Lower lobe of right lung (tissue), 2 donors: ENCODE measurements at places on chromosomes 3 and 15. TPM values are rescaled to one million over a fixed set of nuclear protein-coding genes. Genes with fewer than 3 reads are reported as not detected.

The RYK gene
- 46.3 TPM for total RNA-seq

The OXSM gene
- 7.8 TPM for total RNA-seq

The ADPGK gene
- total RNA-seq, result 87.1 TPM

The CCDC54 gene
- not detected for total RNA-seq

The MRPS22 gene
- total RNA-seq, result 35.6 TPM

The FAM81A gene
- total RNA-seq, result 1.8 TPM

The SERINC4 gene
- not detected for total RNA-seq

The GABRA5 gene
- not detected for total RNA-seq

The MTMR10 gene
- total RNA-seq, result 42.4 TPM

The DET1 gene
- total RNA-seq, result 5.0 TPM

The LRRK1 gene
- 24.3 TPM for total RNA-seq

The CFAP100 gene
- 21.5 TPM for total RNA-seq

The ROBO2 gene
- total RNA-seq, result 11.8 TPM

The FETUB gene
- not detected for total RNA-seq

The DPPA2 gene
- not detected for total RNA-seq

The ZDHHC23 gene
- total RNA-seq, result 9.7 TPM

The TF gene
- 2.8 TPM for total RNA-seq

The ALDH1L1 gene
- total RNA-seq, result 2.8 TPM

The COL6A6 gene
- 12.8 TPM for total RNA-seq

The IQCH gene
- 2.3 TPM for total RNA-seq

The SI gene
- not detected for total RNA-seq

The SNTN gene
- total RNA-seq, result 12.8 TPM

The SEMA3F gene
- 44.7 TPM for total RNA-seq

The RLBP1 gene
- not detected for total RNA-seq

The NPAP1 gene
- total RNA-seq, result 0.12 TPM

The SLC24A5 gene
- total RNA-seq, result not detected

The FMN1 gene
- total RNA-seq, result 38.8 TPM

The GRK7 gene
- total RNA-seq, result not detected

The HYAL3 gene
- 4.0 TPM for total RNA-seq

The TMEM62 gene
- total RNA-seq, result 26.2 TPM

The ANKUB1 gene
- 3.1 TPM for total RNA-seq

The WNT5A gene
- total RNA-seq, result 27.2 TPM

The SLC12A1 gene
- not detected for total RNA-seq

The GOLGA6L9 gene
- total RNA-seq, result 6.0 TPM

The SLC22A14 gene
- not detected for total RNA-seq

The PPP4R2 gene
- 65.7 TPM for total RNA-seq
